ENCODE measurements at places on chromosomes 11 and 22.
A peak's percentile ranks its signal among the peaks of the same experiment; 100 is the strongest.

GRCh38 chr11:4187055-4187988 lies 92.7 kb downstream of the RRM1 start:
- peak; percentile 46 for DNase-seq

DNA sequence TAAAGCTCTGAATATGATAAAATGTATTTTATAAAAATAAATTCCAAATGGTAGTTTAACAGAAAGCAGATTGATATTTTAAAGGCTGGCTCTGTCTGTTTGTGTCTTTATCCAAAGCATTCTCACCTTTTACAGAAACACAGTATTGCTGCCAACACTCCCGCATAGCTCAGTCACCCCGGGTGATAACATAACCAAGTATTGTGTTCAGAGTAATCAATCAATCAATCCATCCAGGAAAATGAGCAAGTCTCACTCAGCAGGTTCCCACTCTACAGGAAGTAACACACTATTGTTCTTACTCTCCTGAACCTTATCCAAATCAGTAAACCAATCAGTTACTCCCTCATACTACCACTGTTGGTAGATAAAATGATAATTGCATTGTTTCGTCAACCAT lies 203.4 kb downstream of the LRRC4C start:
- DNase-seq, result no peak

- DNase-seq, result no peak
These were observed 66.0 kb downstream of the TBC1D22A start for GRCh38 chr22:46828323-46828900.

DNA sequence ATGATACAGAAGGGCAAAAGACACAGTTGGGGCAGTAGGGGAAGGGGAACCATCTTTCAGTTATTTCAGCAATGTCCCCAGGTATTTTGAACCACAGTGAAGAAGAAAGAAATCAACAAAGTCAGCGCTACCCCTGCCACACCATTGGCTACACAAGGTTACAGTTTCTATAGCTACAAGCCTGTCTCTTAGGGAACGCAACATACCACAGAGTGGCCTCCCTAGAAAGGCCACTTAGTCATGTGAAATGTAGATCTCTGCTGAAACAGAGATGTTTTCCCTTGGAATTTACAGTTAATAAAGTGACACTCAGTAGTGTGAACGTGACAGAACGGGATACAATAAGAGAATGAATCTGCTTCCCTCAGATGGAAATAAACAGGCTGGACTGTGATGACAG lies 54.6 kb downstream of the MCHR1 start:
- no peak for DNase-seq

- DNase-seq, result no peak
These were observed 14.8 kb downstream of the CCND1 start for GRCh38 chr11:69655479-69656428.

GRCh38 chr22:23217171-23218052 lies 37.1 kb downstream of the BCR start:
- no peak for DNase-seq

- DNase-seq, result no peak
These were observed 48.9 kb upstream of the GRAMD1B start for GRCh38 chr11:123381149-123381548.

GRCh38 chr22:42877597-42878340 lies 20.7 kb upstream of the ARFGAP3 start:
- DNase-seq, result no peak

DNA sequence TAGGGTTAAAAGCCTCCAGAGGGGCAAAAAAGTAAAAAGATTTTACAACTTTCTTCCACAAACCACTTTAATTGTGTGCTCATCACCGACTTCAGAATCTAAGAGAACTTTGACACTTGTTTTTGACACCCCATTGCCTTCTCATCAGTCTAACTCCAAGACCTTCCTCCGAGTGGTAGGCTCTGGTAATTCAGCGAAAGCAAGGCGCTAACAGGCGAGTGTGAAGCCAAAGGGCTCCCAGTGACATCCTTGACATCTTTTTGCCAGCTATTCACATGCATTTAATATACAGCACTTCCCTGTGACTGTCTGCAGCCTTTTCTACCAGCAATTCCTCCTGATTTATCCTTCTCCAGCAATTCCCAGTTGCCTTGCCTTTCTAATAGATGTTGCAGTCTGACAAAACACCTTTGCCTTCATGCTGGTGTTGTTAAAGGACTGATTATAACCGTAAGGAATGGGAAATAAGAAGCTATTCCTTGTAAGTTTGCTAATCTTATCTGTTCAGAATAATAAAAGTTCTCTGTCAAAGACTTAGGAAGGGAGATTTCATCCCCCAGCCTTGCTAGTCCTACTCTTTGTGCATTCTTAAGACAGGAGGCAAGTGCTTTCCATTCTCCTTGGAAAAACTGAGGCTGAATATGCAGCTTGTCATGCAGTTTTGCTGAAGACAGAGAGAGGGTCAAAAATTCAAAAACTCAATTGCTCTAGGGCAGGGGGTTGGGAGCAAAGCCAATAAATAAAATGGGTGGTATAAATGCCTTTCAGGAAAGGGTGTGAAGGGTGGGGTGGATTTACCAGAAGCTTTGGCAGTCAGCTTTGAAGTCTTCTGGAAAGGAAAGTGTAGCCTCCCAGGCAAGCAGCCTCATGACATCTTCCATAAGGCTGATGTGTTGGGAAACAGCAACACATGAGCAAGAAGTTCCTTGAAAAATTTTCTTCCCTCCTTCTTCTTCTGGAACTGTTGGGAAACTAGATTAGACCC lies 39.1 kb downstream of the SNX19 start:
- no peak for DNase-seq

DNA sequence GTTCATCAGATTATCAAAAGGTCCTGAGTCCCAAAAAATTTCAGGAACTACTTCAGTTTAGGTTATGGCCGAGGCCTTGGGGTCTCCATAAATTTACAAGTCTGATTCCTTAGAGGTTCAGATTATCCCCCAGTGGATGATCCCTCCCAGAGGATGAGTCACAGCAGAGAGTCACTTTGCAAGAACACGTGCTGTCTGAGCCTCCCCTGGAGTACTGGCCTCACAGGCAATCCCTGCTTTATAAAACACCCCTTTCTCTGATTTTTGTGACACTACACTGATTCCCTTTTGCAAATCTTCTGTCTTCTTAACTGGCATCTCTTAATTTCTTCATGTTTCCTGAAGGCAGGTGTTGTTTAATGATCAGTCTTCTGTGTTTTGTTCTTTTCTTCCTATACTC lies 45.3 kb downstream of the CCDC34 start:
- DNase-seq, result no peak

GRCh38 chr11:114764563-114764962 lies 86.2 kb downstream of the NXPE2 start:
- DNase-seq, result no peak

- no peak for DNase-seq
These were observed at the start of gene ADAMTS8 for GRCh38 chr11:130428316-130429119. Gene ADAMTS8 (minus strand): TSS chr11:130428609. CDS start chr11:130428286, 323 bp downstream.

DNA sequence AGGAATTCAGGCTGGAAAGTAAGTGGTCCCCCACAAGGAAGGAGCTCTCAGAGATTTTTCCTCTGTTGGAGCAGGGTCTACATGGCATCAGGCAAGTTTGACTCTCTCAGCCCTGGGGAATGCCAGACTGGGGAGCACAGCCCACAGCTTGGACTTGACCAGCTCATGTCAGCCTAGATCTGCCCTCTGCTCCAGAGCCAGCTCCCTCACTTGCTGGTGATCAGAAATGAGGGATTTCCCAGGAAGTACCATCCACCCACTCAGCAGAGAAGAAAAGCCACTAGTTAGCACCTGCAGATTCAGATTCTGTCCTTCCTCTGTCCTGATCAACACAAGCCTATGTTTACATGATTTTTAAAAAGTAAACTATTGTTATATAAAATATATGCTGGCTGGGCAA lies 13.0 kb downstream of the TALDO1 start:
- no peak for DNase-seq

DNA sequence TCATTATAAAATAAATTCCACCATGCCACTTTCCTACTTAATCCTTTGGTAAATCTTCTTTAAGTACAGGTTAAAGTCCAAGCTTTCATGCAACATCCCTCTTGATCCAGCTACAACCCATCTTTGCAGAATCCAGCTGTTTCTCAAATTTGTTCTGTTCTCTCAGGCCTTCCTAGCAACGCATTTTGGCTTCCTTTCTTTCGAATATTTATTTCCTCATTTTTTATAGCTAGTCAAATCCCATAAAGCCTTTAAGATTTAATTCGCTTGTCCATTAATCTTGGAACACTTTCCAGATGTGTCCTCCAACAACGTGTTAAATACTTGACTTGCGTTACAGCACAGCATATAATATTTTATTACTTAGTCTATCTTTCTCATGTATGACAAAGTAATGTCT lies 600.1 kb upstream of the CHORDC1 start:
- no peak for DNase-seq

Data from NCI-H1694 treated with DMSO at 0.1 percent for 48 hours (cell line).